ENCODE measurements at places on chromosomes 5 and 9.

GRCh38 chr9:87656485-87656884 lies 69.4 kb upstream of the CTSL start:
- DNase-seq = peak; percentile 7

DNA sequence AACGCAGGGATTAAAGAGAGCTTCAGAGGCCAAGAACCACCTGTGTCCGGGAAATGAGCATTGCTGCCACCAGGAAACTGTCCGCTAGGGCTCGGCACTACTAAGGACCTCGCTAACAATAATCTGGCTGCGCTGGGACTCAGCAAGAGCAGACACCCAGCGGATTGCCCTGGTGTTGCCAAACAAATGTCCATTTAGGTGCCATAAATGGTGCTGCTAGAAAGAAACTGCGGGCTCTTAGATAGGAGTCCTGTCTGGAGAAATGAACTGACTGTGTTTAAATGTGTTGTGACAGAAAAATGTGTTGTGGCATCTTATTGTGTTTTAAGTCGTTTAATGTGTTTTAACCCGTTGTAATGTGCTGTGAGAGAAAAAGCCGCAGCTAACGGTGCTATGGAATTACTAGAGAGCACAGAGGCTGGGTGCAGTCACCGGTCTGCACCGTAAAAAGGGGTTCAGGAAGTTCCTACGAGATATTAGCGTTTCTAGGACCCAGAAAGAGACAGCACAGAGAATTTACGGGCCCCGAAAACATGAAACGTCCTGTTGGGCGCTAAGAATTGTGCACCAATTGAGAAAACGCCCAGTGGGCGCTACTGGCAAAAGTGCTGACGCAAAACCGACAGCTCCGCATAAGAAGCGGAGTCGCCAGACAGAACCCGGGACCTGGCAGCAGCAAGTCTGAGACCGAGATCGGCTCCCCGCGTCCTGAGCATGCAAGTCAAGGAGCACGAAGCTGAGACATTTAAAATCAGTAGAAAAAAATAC lies 90.6 kb downstream of the ANXA2R start:
- peak; percentile 78 for DNase-seq

GRCh38 chr5:110865400-110866094 lies 126.7 kb downstream of the SLC25A46 start:
- peak; percentile 54 for DNase-seq

- DNase-seq = no peak
Observed at GRCh38 chr5:102651466-102651865, 103.6 kb upstream of the PAM start.
